ENCODE measurements at places on chromosomes 12 and 14. TPM values are rescaled to one million over a fixed set of nuclear protein-coding genes. Genes with fewer than 3 reads are reported as not detected.

GRCh38 chr12:2934371-2934770 lies 24.8 kb upstream of the TEAD4 start:
- no peak for DNase-seq

DNA sequence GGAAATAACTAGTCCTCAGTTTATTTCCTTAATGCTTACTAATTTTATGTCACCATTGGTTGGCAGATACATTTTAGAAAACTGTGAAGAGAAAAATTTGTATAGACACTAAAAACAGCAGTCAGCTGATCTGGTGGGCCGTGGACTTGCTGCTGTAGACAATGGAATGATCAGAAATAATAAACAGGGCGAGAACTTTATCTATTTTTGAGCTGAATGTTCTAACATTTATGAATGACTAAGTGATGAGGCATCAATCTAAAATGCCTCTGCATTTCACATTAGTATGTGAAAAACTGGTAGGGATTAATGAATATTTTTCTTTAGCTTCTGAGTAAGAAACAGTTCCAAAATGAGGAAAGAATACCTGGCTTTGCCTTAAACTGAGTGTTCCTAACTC lies 24.8 kb upstream of the PKP2 start:
- DNase-seq, result no peak

- no peak for DNase-seq
Observed at GRCh38 chr14:76924371-76925096, 98.3 kb downstream of the LRRC74A start.

The RHEBL1 gene
- total RNA-seq, result not detected

The PLEKHH1 gene
- total RNA-seq, result 63.2 TPM

- peak; percentile 5 for DNase-seq
Observed at GRCh38 chr12:85642808-85643207, 193.4 kb downstream of the RASSF9 start.

The HPD gene
- total RNA-seq, result not detected

The POU6F1 gene
- 6.3 TPM for total RNA-seq

The FLVCR2 gene
- 19.8 TPM for total RNA-seq

DNA sequence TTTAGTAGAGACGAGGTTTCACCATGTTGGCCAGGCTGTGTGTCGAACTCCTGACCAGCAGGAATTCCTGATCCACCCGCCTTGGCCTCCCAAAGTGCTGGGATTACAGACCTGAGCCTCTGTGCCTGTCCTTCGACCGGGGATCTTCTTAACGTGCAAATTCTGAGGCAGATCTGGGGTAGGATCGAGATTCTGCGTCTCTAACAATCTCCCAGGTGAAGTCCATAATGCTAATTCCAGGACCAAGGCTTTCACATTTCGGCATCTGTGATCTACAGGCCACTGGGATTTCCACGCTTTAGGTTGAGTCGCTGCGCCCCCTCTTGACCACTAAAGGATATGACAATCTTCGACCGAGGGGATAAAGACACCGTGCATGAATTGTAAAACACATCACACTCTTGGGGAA lies 24.8 kb downstream of the FOS start:
- peak; percentile 66 for DNase-seq

DNA sequence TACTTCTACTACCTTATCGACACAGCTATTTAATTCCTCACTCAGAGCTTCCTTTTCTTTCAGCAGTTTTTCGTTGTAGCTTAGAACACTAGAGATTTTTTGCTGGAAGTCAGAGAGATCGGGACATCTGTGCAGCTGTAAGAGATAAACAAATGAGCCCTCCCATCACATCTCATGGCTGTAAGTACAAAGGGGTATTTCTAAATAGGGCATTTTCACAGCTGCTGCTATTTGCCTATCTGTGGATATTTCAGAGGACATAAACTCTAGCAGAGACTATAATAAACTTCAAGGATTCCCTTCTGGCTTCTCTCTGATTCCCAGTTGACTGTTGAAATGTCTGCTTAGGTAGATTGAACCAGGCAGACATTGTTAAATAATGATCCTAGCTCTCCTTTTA lies 76.1 kb upstream of the SAV1 start:
- DNase-seq, result no peak

GRCh38 chr14:37061697-37062096 lies 110.7 kb downstream of the SLC25A21 start:
- no peak for DNase-seq

DNA sequence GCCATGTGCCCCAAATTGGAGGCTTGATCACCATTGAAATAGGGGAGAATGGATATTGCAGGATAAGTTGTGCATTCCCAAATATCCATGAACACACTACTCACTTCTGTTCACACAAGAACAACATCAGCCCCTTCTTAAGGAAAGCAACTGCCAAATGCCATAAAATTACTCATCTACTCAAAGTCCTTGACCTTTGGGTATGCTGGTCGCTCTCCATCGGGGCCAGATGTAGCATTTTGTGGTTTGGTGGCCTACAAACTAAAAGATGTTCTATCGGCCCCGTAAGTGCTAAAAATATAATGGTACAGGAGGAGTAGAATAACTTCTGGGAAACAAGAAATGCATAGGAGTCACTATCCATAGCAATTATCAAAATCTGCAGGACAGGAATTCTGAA lies 362.6 kb downstream of the AEBP2 start:
- no peak for DNase-seq

The CACNB3 gene
- 47.9 TPM for total RNA-seq

The IRAK3 gene
- total RNA-seq, result 4.0 TPM

DNA sequence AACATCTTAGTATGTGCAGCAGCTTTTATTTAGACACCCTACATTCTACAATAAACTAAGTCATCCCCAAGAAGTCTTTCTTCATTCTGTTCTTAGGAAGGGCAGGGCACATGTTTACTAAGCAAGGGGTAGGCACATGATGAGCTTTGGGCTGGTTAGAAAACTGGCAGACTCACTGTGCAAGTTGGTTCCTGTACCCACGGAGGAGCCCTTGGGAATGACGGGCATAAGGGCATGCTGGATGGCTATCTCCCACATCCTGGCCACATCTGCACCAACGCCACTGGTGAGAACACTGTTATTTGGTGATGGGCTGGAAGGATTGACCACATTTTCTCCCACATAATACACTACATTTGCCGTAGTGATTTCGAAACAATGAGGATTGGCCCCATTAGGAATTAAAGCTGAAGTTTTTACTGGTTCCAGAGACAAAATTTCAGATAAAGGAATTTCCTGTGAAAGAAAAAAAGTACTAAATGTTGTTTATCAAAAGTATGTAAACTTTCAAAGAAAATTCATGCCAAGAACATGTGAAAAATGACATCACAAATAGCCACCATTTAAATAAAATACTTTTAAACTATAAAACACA lies 297.0 kb downstream of the PRKD1 start:
- DNase-seq, result no peak

DNA sequence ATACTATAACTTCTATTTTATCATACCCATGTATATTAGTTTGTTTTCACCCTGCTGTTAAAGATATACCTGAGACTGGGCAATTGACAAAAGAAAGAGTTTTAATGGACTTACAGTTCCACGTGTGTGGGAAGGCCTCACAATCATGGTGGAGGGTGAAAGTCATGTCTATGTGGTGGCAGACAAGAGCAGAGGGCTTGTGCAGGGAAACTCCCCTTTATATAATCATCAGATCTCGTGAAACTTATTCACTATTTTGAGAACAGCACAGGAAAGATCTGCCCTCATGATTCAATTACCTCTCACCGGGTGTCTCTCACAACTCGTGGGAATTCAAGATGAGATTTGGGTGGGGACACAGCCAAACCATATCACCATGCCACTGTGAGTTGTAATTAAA lies 135.8 kb downstream of the SYNE2 start:
- DNase-seq, result no peak

The CFAP73 gene
- total RNA-seq, result 0.43 TPM

The GLT8D2 gene
- 5.0 TPM for total RNA-seq

GRCh38 chr12:132167611-132168310 lies 23.5 kb downstream of the NOC4L start:
- no peak for DNase-seq

- DNase-seq, result no peak
Observed at GRCh38 chr12:101298426-101298825, 18.5 kb downstream of the UTP20 start.

DNA sequence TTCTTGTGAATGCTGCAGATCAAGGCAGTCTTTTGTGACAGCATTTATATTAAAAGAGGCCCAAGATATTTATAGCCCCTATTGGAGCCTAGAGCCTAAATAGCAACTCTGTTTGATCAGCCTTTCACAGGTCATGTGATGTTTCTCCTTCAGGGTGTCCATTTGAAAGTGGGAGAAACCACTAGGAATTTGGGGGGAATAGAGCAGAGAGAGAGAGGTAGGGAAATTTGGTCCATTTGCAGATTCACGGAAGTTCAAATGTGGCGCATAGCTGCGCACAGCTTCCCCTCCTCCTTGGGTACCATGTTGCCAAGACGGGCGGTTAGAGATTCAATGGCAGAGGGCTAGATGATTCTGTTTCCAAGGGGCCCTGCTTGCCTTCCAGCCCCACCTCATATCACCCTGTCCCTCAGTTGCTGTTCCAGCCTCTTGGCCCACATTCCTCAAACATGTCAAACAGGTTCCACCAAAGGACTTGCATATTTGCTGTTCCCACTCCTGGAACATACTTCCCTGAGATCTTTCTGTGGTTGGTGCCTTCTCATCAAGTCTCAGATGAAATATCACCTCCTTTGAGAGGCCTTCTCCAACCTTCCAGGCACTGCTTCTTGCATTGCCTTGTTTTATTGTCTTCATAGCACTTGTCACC lies 220.8 kb downstream of the CHST11 start:
- DNase-seq, result no peak

DNA sequence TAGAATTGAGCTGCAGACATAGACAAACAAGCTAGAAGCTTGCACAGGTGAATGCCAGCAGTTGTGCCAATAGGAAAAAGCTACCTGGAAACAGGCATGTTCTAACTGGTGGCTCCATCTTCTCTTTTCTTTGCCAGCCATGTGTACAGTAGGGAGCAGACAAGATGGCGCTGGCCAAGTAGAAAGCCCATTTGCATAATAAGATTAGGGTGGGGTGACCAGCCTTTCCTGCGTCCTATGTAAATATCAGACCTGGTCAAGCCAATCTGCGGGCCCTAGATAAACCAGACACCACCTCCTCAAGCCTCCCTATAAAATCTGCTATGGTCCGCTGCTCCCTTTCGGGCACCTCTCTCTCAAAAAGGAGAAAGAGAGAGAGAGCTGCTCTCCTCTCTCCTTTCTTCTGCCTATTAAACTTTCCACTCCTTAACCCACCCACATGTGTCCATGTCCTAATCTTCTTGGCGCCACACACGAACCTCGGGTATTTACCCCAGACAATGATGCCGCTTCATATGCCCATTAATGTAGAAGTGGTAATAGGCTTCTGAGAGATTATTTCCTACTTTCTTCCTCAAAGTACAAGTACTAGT lies 201.0 kb downstream of the SLC25A21 start:
- DNase-seq, result no peak

DNA sequence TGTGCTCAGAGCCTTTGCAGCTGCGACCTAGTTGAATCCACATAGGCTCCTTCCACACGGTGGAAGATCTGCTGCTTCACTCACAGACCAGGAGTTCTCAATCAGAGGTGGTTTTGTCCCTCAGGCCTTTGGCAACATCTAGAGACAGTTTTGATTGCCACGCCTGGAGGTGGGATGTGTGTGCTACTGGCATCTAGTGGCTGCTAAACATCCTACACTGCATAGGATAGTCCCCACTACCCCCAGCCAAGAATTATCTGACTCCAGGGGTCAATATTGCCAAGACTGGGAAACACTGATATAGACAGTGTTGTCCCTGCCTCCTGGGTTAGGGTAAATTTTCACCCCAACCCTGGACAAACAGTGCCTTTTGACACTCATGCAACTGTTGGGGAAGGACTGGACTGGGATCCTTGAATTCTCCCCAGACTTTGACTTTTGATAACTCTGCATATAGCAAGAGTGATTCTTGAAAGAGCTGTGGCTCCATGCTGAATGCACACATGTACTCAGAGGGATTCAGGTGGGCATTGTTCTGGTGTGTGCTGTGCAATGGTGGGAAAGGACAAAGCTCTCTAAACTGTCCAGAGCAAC lies 39.8 kb downstream of the BAZ2A start:
- no peak for DNase-seq

- DNase-seq, result no peak
Observed at GRCh38 chr12:96258104-96258961, 64.2 kb downstream of the ELK3 start.

GRCh38 chr12:22256605-22257004 lies 77.9 kb downstream of the ST8SIA1 start:
- no peak for DNase-seq

DNA sequence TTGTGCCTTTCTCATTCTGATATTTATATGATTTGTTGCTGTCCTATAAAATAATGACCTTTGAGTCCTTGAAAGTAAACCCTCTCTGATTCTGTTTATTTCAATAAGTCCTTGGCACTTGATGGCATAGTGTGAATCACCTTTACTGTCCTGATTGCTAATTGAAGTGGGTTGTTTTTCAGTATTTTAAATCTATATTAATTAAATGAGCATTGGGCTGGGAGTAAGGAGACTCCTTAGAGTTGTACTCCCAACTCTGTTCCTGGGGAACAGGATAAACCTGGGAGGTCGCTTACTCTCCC lies 235.7 kb downstream of the EGLN3 start:
- no peak for DNase-seq

GRCh38 chr12:118734266-118734665 lies 247.1 kb upstream of the SRRM4 start:
- DNase-seq, result no peak

The WNT1 gene
- total RNA-seq, result not detected

The WBP11 gene
- total RNA-seq, result 44.1 TPM

GRCh38 chr12:132469423-132469822 lies 20.5 kb upstream of the FBRSL1 start:
- no peak for DNase-seq

DNA sequence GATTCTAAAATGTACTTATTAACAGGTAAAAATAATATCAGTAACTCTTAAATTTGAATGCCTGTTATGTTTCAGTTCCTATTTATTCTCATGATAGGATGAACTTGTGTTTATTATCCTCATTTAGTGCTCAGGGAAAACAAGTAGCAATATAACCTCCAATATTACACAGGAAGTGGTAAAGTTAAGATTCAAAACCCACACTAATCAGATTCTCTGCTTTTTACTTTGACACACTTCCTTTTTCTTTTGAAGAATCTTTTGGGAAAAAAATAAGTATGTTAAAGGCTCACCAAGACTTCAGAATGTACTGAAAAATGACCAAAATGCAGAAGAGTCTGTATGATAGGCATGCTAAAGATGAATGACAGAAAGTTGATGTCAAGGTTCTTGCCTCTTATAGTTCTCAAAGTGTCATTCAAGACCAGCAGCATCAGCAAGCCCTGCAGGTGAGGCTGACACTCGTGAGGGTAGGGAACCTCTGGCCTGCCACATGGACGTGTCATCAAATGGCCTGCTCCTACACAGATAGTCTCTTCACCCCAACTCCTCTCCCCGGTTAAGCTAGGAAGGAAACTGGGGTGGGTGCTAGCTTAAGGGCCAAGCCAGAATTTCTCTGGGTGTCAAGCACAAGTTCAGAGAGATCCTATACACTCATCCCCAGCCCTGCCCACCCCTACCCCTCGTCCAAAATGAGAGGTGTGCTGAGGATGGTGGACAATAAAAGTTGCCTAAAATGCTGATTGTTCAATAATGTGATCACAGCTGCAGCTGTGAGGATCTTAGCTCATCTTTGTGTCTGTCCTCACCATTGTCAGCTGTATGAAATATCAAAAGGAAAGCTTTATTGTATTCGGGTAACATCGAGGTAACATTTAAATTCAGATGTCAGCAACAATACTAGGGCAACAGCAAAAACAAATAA lies 6.3 kb downstream of the TBPL2 start:
- no peak for DNase-seq

GRCh38 chr12:93857991-93858447 lies 180.8 kb downstream of the CRADD start:
- no peak for DNase-seq
